Ascending aorta (tissue), 2 donors: ENCODE measurements at places on chromosomes 7 and 10.

GRCh38 chr7:127396184-127396583 is 3.7 kb upstream of the ZNF800 start:
- H3K4me3 ChIP-seq = no peak overlapping the region
- H3K27me3 ChIP-seq = no peaks in the 10 kb centered on the region
- no peak overlapping the region for H3K27ac ChIP-seq
- DNase-seq = peak; percentile 63
- H3K36me3 ChIP-seq = no peaks in the 10 kb centered on the region
- peaks cover 2% of the 10 kb centered on the region for H3K4me1 ChIP-seq

DNA sequence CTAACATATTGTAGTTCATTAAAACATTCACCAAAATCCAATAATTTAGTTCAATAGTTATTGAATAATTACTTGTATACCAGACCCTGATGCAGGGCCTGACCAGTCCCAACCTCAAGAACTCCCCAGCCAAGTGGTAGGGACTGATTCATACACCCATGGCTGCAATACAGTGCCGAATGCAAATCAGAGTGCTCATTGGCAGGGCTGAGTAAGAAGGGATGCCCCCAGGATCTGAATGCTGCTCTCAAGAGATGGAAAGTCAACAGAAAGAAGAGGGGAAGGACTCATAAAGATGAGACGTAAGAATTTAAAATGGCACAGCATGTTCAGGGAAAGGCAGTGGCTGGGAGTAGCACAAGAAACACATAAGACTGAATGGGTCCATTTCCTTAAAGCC is 29.9 kb downstream of the ZNF438 start:
- DNase-seq = no peak
- no peaks in the 10 kb centered on the region for H3K27me3 ChIP-seq
- no peak overlapping the region for H3K4me3 ChIP-seq

DNA sequence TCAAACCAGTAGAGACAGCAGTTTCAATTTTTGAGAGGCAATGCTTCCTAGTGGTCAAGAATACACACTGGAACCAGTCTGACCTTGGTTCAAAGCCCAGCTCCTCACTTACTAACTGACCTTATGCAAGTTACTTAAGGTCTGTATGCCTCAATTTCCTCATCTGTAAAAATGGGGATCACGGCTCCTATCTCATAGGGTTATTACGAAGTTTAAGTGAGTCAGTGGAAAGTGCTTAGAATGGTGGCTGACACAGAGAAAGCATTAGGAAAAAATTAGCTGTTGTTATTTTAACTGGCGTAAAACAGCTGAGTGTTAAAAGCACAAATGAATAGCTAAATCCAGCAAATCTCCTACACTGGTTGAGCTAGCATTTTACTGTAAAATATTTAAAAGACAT is 162.4 kb upstream of the LAMB4 start:
- H3K36me3 ChIP-seq = no peaks in the 10 kb centered on the region
- H3K4me3 ChIP-seq = no peak overlapping the region
- H3K4me1 ChIP-seq = no peaks in the 10 kb centered on the region
- no peaks in the 10 kb centered on the region for H3K27me3 ChIP-seq

- H3K4me1 ChIP-seq = no peaks in the 10 kb centered on the region
- no peaks in the 10 kb centered on the region for H3K36me3 ChIP-seq
Measured at GRCh38 chr10:96636551-96636950, 49.7 kb upstream of the TM9SF3 start.

GRCh38 chr7:90173127-90173844 is 19.0 kb downstream of the STEAP1 start:
- H3K4me3 ChIP-seq = no peak overlapping the region
- no peaks in the 10 kb centered on the region for H3K27me3 ChIP-seq
- DNase-seq = no peak
- H3K27ac ChIP-seq = no peak overlapping the region
- no peaks in the 10 kb centered on the region for H3K36me3 ChIP-seq

GRCh38 chr7:16951483-16952080 is 69.8 kb upstream of the AGR3 start:
- peaks cover 10% of the 10 kb centered on the region for H3K4me1 ChIP-seq
- no peak overlapping the region for H3K4me3 ChIP-seq
- no peaks in the 10 kb centered on the region for H3K27me3 ChIP-seq

GRCh38 chr7:37289367-37289766 is 159.3 kb downstream of the ELMO1 start:
- no peak overlapping the region for H3K27ac ChIP-seq
- DNase-seq = no peak
- no peaks in the 10 kb centered on the region for H3K36me3 ChIP-seq
- no peak overlapping the region for H3K4me3 ChIP-seq
- peaks cover 2% of the 10 kb centered on the region for H3K4me1 ChIP-seq
- no peaks in the 10 kb centered on the region for H3K27me3 ChIP-seq

DNA sequence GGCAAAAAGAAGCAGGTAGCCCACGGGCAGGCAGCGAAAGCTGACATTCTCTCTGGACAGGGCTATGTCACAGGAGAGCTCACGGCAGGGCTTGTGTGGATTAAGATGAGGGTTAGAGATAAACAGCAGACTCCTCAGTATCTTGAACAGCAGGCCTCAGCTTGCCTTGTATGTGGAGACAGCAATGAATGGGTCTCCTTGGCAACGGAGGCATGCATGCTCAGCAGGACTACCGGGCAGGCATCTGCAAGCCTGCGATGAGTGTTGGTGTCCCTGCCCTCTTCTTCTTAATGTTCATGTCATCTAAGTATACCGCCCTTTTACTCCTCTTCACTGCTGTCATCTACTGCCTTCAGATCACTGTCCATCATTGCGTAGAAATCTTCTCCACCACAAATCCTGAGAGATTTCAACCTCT is 81.9 kb upstream of the C1GALT1 start:
- H3K4me3 ChIP-seq = no peak overlapping the region
- H3K27me3 ChIP-seq = no peaks in the 10 kb centered on the region
- H3K4me1 ChIP-seq = no peaks in the 10 kb centered on the region
- no peak overlapping the region for H3K27ac ChIP-seq
- no peak for DNase-seq
- no peaks in the 10 kb centered on the region for H3K36me3 ChIP-seq

DNA sequence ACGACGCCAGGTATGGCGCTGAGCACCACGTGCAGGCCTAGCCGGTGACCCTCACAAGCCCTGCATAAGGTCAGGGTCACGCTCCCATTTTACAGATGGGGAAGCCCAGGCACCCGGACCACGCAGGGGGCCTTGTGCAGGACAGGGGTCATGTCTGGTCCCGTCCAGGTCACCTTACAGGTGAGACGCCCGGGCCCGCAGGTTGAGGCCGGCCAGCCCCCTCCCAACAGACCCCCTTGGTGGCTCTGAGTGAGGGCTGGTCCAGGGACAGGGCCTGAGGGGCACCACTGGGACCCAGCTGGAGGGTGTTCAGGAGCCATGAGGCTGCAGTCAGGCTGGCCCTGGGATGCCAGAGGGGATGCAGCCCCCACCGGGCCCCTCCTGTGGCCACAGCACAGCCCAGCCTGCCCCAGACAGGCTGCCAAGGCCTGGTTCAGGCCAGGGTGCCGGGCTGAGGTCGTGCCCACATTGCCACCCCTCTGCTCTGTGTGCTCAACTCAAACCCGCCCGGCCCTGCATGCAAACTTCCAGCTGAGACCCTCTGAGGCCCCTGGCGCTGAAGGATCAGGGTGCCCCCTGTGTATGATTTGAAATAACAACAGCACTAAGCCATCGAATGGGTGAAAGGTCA is 69.0 kb downstream of the PWWP2B start:
- DNase-seq = no peak
- no peaks in the 10 kb centered on the region for H3K27me3 ChIP-seq
- H3K27ac ChIP-seq = peak overlapping the region; percentile 96
- H3K4me1 ChIP-seq = peaks cover 42% of the 10 kb centered on the region
- H3K36me3 ChIP-seq = no peaks in the 10 kb centered on the region
- no peak overlapping the region for H3K4me3 ChIP-seq

- peak; percentile 84 for DNase-seq
- no peak overlapping the region for H3K4me3 ChIP-seq
- H3K27me3 ChIP-seq = no peaks in the 10 kb centered on the region
- H3K27ac ChIP-seq = no peak overlapping the region
Measured at GRCh38 chr7:127708788-127709187, 56.8 kb downstream of the SND1 start.

GRCh38 chr10:73730153-73730906 is 13.8 kb upstream of the SEC24C start:
- DNase-seq = peak; percentile 61
- H3K27me3 ChIP-seq = no peaks in the 10 kb centered on the region
- H3K36me3 ChIP-seq = peaks cover 49% of the 10 kb centered on the region
- peaks cover 30% of the 10 kb centered on the region for H3K4me1 ChIP-seq

DNA sequence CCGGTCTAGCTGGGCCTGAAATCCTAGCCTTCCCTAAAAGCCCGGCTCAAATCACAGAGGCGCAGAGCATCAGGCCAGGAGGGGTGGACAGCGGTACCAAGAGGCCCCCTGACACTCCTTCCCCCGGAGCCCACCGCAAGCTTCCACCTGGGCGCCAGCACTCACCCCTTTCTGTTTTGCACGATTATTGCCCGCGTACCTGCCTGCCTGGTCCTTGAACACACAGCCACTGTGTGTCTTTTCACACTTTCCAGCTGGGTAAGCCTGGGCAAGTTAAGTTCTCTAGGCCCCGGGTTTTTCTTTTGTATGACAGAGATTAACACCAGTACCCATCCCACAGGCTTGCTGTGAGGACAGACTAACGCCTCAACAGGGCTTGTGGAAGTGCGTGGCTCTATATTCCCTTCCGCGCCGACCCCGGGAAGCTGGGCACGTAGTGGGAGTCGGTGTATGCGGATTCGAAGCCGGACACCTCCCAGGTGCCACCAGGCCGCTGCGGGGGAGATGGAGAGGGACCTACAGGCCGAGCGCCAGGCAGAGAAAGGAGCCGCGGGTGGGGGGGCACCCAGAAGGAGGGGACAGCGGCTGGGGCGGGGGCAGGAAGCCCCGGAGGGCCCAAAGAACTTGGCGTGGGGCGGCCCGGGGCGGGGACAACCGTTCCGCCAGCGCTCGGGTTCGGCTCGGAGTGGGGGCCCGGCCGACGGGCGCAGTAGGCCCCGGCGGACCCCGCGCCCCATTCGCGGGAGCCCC is 792 bp downstream of the ZNF746 start:
- peaks cover 23% of the 10 kb centered on the region for H3K36me3 ChIP-seq
- H3K27ac ChIP-seq = peak overlapping the region; percentile 89
- no peak for DNase-seq
- H3K4me3 ChIP-seq = peak overlapping the region; percentile 92
- H3K4me1 ChIP-seq = peaks cover 11% of the 10 kb centered on the region
